HCT116 (cell line): ENCODE measurements at places on chromosomes 7 and 10. TPM values are rescaled to one million over a fixed set of nuclear protein-coding genes. Genes with fewer than 3 reads are reported as not detected.

DNA sequence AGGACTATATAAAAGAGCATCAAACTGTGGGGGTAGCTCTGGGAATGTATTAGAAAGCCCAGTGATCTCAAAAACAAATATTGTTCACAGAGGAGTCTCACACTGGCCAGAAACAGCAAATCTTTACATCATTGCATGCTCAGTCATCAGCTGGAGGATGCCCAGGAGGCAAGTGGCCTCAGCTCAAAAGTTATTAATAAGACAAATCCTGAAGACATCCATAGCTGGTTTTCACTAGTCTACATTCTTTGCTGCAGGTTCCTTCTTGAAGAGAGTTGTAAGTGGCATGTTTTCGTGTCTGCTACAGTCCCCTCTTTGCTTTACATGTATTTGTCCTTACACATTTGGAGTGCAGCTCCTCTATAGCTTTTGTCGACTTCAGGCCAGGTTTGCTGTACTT lies 8.6 kb upstream of the CCDC7 start:
- H3K4me1 ChIP-seq: no peaks in the 10 kb centered on the region
- no peaks in the 10 kb centered on the region for H3K36me3 ChIP-seq
- H3K27ac ChIP-seq: no peak overlapping the region

COMMD3 gene
- total RNA-seq: 43.0 TPM

NUTM2A gene
- total RNA-seq: 0.59 TPM

- no peak overlapping the region for H3K4me3 ChIP-seq
- no peaks in the 10 kb centered on the region for H3K27me3 ChIP-seq
- no peaks in the 10 kb centered on the region for H3K4me1 ChIP-seq
- no peak overlapping the region for H3K27ac ChIP-seq
- no peak for DNase-seq
- peaks cover 16% of the 10 kb centered on the region for H3K36me3 ChIP-seq
Measured at GRCh38 chr7:26185131-26185843, 15.3 kb downstream of the HNRNPA2B1 start.

- no peak overlapping the region for H3K27ac ChIP-seq
- no peaks in the 10 kb centered on the region for H3K4me1 ChIP-seq
- no peak overlapping the region for H3K4me3 ChIP-seq
- no peak for DNase-seq
- H3K27me3 ChIP-seq: peaks cover 13% of the 10 kb centered on the region; the same call in 1 of the 2 replicates
- no peaks in the 10 kb centered on the region for H3K36me3 ChIP-seq
Measured at GRCh38 chr10:77253147-77253545, 384.5 kb downstream of the KCNMA1 start.

DNA sequence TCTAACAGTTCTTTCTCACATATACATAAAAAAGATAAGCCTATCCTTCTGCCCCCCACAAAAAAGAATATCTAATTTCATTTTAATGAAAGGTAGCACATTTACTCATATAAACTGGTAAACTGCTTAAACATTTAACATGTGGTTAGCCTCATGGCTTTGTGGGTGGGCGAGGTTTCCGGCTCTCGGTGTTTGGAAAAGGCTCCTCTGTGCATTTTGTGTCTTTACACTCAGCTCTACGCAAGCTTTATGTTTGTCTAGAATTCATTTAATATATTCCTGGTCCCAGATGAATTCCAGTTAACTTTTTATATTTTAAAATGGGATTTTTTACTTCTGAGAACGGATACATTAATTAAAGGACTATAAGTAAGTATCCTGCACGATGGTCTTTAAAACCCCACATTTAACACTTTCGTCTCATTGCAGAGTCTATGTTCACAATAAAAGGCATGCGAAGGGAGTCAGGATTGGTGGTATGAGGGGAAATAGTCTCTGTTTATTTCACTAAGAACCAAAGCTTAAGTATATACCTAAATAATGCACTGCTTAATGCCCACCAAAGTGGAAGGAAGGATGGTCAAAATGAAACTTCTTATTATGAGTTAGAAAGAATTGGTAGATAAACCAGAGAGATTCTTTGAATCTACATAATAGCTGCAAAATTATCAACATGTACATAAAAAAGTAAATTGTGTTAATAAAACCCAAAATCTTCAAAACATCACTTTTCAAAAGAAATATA lies 197.2 kb downstream of the CRPPA start:
- no peak for DNase-seq
- H3K27ac ChIP-seq: no peak overlapping the region
- no peaks in the 10 kb centered on the region for H3K36me3 ChIP-seq
- no peak overlapping the region for H3K4me3 ChIP-seq
- no peaks in the 10 kb centered on the region for H3K4me1 ChIP-seq

- H3K27me3 ChIP-seq: no peaks in the 10 kb centered on the region
- DNase-seq: no peak
- no peaks in the 10 kb centered on the region for H3K36me3 ChIP-seq
- H3K4me3 ChIP-seq: no peak overlapping the region
- no peak overlapping the region for H3K27ac ChIP-seq
- peaks cover 17% of the 10 kb centered on the region for H3K4me1 ChIP-seq
Measured at GRCh38 chr10:45379891-45380540, 6.0 kb downstream of the ALOX5 start.

DNA sequence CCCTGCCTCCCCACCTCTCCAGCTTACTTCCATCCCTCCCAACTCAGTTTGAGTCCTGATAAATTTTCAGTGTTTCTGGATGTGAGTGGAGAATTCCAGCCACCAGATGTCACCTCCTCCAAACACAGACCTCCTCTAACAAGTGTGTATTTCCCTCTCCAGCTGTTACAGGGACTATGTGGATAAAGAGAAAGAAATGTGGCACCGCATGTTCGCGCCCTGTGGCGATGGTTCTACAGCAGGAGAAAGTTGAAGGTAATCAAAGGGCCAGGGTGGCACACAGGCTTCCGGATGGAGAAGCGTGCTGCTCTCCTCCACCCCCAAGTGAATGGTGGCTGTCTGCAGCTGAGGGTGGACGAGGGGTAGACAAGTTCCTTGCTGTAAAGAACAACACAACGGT lies 14.7 kb downstream of the FKBP6 start:
- no peak overlapping the region for H3K27ac ChIP-seq
- peaks cover 11% of the 10 kb centered on the region for H3K4me1 ChIP-seq
- H3K36me3 ChIP-seq: no peaks in the 10 kb centered on the region
- no peak overlapping the region for H3K4me3 ChIP-seq

- H3K27ac ChIP-seq: no peak overlapping the region
- H3K27me3 ChIP-seq: no peaks in the 10 kb centered on the region
- H3K36me3 ChIP-seq: no peaks in the 10 kb centered on the region
- peaks cover 9% of the 10 kb centered on the region; the same call in 1 of the 2 replicates for H3K4me1 ChIP-seq
Measured at GRCh38 chr7:98802088-98802780, 67.6 kb downstream of the TMEM130 start.

- H3K27me3 ChIP-seq: no peaks in the 10 kb centered on the region
- H3K4me3 ChIP-seq: no peak overlapping the region
- no peak overlapping the region for H3K27ac ChIP-seq
Measured at GRCh38 chr10:61097026-61097425, 153.0 kb upstream of the RHOBTB1 start.

DNA sequence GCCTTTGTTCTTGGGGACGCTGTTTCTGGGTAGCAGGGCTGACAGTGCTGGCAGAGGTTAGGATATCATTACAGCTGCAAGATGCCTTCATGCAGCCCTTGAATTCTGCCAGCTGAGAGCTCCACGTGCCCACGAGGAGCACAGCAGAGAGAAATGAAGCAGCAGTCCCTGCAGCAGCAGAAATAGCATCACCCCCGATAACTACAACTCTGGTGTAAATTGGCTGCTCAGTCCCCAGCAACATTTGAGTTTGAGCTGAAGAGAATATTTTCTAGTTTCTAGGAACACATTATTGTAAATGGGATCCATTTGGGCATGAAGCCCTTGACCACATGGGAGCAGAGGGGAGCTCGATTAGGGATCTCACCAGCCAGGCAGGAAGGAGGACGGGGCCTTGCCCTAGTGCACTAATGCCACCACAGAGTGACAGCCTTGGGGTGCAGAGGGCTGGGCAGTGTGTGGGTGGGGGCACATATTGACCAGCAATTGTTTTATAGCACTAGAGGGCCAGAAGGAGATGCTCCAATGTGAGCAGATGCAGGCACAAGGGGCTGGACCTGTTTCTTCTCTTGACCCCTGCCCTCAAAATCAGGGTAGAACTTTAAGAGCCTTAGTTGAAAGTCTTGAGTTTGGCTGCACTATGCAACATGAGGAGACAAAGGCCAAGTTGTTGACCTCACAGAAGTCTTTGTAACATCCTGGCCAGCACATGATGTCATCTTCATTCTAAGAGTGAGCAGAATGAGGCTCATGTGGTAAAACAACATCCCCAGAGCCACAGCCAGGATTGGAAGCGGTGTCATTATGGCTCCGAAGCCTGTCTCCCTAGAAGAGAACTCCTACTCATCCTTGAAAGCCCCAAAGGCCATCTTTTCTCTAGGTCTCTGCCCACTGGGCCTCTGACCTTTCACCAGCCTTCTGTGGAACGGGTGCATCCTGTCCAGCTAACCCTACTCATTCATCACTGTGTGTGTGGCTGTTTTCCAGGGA lies 52.6 kb downstream of the ADCY1 start:
- no peak overlapping the region for H3K4me3 ChIP-seq
- no peak for DNase-seq
- H3K36me3 ChIP-seq: no peaks in the 10 kb centered on the region
- H3K4me1 ChIP-seq: no peaks in the 10 kb centered on the region

- H3K27me3 ChIP-seq: no peaks in the 10 kb centered on the region
- no peaks in the 10 kb centered on the region for H3K4me1 ChIP-seq
- H3K36me3 ChIP-seq: no peaks in the 10 kb centered on the region
- DNase-seq: peak; percentile 28
- H3K4me3 ChIP-seq: no peak overlapping the region
Measured at GRCh38 chr7:108973075-108973474, 403.4 kb downstream of the DNAJB9 start.

GTPBP10 gene
- total RNA-seq: 36.7 TPM

GRCh38 chr7:142033154-142033553 lies 37.5 kb downstream of the MGAM start:
- no peaks in the 10 kb centered on the region for H3K27me3 ChIP-seq
- no peak overlapping the region for H3K27ac ChIP-seq
- no peaks in the 10 kb centered on the region for H3K36me3 ChIP-seq
- no peaks in the 10 kb centered on the region for H3K4me1 ChIP-seq
- no peak for DNase-seq
- no peak overlapping the region for H3K4me3 ChIP-seq

- H3K27ac ChIP-seq: no peak overlapping the region
- no peaks in the 10 kb centered on the region for H3K36me3 ChIP-seq
Measured at GRCh38 chr10:124717911-124718741, 26.1 kb downstream of the FAM53B start.

DNA sequence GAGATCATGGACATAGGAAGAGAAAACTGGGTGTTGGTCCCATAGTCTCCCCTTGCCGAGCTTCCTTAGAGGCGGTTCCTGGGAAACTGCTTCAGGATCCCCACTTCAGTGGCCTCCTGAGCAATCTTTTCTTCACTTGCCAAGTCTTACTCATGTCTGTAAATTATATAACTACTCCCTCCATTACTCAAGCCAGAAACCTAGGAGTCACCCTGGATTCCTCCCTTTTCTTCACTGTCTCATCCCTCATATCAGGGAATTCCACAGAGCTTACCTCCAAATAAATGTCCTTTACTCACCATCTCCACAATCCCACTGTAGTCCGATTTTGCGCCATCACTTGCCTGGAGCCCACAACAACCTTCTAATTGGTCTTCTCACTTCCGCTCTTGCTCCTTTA lies 29.1 kb upstream of the TRUB1 start:
- H3K36me3 ChIP-seq: no peaks in the 10 kb centered on the region
- DNase-seq: no peak
- H3K4me3 ChIP-seq: no peak overlapping the region
- no peak overlapping the region for H3K27ac ChIP-seq
- H3K27me3 ChIP-seq: no peaks in the 10 kb centered on the region

DNA sequence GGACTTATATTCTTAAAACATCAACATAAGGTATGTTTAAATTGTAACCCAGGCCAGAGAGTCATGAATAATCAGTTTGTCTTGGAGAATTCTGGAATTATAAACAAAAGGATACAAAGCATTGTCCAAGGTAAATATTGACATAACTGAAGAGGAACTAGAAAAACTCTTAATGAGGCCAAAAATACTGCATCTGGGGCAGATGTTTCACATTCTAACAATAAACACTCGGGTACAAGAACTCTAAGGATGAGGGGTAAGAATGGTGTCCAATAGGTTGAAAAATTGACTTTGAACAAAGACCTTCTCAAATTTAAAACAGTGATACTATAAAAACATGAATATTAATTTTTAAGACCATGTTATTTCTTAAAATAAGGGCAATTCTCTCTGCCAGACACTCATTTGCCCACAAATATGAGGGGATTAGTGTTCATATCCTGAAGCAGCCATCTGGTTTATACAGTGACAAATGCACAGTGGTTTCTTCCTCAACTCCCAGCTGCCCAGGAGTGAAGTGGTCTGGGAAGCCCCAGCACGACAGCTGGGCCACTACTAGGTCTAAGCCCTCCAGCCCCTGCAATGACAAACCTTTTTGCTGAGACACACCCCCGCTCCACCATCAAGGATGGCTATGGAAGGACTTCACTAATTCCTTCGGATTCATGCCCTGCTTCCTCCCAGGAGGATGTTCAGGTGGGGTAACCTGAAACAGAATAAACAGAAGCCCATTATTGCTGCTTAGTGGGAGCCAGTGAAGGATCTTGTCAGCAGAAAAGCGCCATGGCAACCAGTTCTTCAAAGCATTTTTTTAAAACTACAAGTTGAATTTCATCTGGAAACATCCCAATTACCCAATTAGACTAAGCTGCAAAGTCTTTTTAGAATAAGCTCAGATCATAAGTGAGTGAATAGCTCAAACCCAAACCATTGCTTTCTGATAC lies 107.5 kb upstream of the ARID5B start:
- H3K36me3 ChIP-seq: no peaks in the 10 kb centered on the region
- peaks cover 2% of the 10 kb centered on the region; the same call in 1 of the 2 replicates for H3K4me1 ChIP-seq
- H3K27me3 ChIP-seq: no peaks in the 10 kb centered on the region

- H3K27me3 ChIP-seq: no peaks in the 10 kb centered on the region
- DNase-seq: no peak
- no peak overlapping the region for H3K27ac ChIP-seq
- H3K36me3 ChIP-seq: 0 out of 2 replicates have a peak, but pooled peaks cover 4% of the 10 kb centered on the region
Measured at GRCh38 chr7:16651396-16652239, 5.6 kb downstream of the BZW2 start.

- peaks cover 3% of the 10 kb centered on the region; the same call in 1 of the 2 replicates for H3K27me3 ChIP-seq
- H3K36me3 ChIP-seq: no peaks in the 10 kb centered on the region
- H3K4me1 ChIP-seq: no peaks in the 10 kb centered on the region
- no peak for DNase-seq
- no peak overlapping the region for H3K4me3 ChIP-seq
Measured at GRCh38 chr7:99837649-99838361, 10.0 kb downstream of the CYP3A43 start.

CASD1 gene
- total RNA-seq: 5.8 TPM

IFIT1B gene
- not detected for total RNA-seq

GRCh38 chr10:48437546-48437945 lies 131.1 kb downstream of the MAPK8 start:
- H3K27me3 ChIP-seq: no peaks in the 10 kb centered on the region
- no peak for DNase-seq
- no peaks in the 10 kb centered on the region for H3K4me1 ChIP-seq
- H3K36me3 ChIP-seq: no peaks in the 10 kb centered on the region

GRCh38 chr7:151076863-151077704 lies 3.5 kb downstream of the FASTK start:
- no peak for DNase-seq
- H3K4me1 ChIP-seq: peaks cover 42% of the 10 kb centered on the region
- no peak overlapping the region for H3K4me3 ChIP-seq
